ENCODE measurements at places on chromosomes 7 and 10.

GRCh38 chr7:66920256-66920655 lies 769 bp upstream of the TMEM248 start:
- no peak for DNase-seq

- peak; percentile 94 for DNase-seq
Observed at GRCh38 chr7:69780379-69780778, 182.1 kb downstream of the AUTS2 start.

GRCh38 chr7:11212080-11212711 lies 238.5 kb downstream of the PHF14 start:
- peak; percentile 33 for DNase-seq

DNA sequence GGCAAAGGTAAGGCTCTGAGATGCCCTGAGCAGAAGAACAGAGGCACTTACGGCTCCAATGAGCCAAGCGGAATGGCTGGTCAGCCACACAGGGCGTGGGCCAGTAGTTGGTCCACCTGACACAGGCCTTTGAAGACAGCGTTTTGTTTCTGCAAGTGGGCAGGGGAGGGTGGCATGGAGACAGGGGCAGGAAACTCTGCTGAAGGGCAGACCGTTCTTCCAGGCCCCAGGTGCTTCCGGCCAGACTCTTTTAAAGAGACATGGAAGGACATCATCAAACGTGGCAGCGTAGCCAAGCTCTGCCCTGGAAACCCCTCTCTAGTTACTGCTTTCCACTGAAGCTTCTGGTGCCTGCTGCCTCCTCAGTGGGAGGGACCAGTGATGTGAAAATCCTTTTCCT lies 77.5 kb upstream of the KMT2E start:
- DNase-seq = no peak

DNA sequence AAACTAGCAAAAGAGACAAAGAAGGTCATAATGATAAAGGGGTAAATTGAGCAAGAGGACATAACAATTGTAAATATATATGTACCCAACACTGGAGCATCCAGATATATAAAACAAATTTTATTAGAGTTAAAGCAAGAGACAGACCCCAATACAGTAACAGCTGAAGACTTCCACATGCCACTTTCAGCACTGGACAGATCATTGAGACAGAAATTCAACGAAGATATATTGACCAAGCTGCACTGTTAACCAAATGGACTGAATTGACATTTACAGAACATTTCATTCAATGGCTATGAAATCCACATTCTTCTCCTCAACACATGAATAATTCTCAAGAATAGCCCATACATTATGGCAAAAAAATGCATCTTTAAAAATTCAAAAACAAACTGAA lies 378.2 kb downstream of the PTPRN2 start:
- no peak for DNase-seq

Measured in NCI-H2081 treated with DMSO at 0.1 percent for 48 hours (cell line).